Suppressor macrophage (primary cell): ENCODE measurements at places on chromosomes 5 and 9.

DNA sequence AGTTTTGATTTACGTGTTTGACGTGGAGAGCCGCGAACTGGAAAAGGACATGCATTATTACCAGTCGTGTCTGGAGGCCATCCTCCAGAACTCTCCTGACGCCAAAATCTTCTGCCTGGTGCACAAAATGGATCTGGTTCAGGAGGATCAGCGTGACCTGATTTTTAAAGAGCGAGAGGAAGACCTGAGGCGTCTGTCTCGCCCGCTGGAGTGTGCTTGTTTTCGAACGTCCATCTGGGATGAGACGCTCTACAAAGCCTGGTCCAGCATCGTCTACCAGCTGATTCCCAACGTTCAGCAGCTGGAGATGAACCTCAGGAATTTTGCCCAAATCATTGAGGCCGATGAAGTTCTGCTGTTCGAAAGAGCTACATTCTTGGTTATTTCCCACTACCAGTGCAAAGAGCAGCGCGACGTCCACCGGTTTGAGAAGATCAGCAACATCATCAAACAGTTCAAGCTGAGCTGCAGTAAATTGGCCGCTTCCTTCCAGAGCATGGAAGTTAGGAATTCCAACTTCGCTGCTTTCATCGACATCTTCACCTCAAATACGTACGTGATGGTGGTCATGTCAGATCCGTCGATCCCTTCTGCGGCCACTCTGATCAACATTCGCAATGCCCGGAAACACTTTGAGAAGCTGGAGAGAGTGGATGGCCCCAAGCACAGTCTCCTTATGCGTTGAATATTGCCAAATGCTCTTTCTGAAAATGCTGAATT, 850 bp downstream of the RRAGA start:
- peak; percentile 5 for DNase-seq

DNA sequence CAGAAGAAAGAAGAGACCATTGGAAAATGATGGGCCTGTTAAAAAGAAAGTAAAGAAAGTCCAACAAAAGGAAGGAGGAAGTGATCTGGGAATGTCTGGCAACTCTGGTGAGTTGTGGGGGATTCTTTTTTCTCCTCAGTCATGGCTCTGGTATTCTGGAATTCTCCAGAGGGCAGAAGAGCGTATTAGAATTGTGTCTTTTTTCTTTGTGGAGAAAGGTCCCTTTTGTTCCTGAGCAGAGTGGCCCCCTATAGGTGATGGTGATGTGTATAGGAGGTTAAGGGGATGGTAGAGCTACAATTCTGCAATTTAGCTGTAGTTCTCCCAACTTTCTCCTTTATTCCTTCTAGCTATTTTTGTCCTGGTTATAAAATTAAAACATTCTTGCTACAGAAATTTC, 1.6 kb upstream of the DHFR start:
- no peak for DNase-seq

DNA sequence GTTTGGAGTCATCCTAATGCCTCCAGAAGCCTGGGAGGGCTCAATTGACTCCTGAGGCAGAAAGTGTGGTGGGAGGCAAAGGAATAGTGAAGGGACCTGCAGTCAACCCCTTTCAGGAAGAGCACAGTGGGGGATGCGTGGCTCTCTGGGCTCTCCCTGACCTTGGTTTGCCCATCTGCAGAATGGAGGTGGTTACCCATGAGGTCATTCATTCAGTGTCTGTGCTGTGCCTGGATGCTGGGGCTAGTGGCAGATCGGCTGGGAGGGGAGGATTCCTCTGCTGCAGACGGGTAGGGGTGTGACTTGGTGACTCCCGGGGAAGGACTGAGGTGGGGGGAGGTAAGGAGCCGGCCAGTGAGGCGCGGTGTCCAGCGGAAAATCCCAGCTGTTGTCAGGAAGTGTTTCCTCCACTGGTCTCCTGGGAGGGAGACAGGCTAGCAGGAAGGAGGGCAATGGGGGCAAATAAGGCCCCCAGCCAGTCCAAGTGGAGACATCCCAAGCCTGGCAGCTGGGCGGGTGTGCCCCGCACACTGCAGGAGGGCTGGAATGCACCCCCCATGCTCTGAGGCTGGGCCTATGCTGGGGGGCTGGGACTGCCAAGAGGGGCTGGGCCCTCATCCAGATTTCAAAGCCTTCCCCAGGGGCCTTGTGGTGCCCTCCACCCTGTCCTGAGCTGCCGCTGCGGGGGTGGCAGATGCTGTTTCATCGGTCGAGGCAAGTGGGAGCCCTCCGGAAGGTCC, 10.9 kb downstream of the CXXC5 start:
- DNase-seq = peak; percentile 65

- DNase-seq = peak; percentile 48
Measured at GRCh38 chr5:140041492-140042392, 1.4 kb downstream of the NRG2 start.

DNA sequence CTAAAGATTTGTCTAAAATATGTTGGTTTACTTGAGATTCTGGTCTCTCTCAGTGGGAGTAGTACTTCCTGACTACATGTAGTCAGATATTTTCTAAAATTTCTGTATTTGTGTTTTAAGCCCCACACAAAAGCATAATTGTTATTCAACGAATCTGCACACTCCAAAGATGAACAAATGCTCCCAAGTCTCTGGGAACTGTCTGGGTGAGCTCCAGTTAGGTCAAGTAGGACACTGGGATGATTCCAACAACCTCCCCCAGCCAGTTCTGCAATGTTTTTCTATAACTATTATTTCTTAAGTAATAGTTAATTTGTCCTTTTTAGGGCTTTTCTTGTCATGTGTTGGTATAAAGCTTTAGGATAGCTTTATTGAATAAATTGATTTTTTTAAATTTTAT, 174.6 kb downstream of the FAM174A start:
- no peak for DNase-seq

DNA sequence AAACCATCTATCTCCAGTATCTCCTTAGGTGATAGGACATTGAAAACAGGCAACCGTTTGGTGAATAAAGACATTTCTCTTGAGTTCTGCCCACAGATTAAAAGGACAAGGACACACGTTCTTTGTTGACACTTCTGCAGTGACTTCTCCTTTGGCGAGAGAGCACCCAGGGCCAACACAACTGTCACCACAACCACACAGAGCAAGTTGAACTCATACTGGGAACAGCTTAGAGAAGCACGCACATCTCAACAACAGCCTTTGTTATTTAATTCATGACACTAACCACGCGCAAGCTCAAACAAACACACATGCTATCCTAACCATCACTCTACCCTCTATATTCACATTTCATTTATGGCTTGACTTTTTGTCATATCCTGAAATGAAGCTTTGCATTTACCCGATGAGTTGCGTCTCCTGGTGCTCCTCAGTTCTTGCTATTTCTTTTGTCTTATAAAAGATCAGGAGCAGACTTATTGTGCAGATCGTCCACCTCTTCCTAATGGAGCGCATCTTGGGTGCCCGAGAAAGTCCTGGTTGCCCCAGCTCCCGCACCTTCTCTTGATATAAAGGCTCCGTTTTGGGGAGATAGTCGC, 543 bp downstream of the ST8SIA4 start:
- peak; percentile 62 for DNase-seq

DNA sequence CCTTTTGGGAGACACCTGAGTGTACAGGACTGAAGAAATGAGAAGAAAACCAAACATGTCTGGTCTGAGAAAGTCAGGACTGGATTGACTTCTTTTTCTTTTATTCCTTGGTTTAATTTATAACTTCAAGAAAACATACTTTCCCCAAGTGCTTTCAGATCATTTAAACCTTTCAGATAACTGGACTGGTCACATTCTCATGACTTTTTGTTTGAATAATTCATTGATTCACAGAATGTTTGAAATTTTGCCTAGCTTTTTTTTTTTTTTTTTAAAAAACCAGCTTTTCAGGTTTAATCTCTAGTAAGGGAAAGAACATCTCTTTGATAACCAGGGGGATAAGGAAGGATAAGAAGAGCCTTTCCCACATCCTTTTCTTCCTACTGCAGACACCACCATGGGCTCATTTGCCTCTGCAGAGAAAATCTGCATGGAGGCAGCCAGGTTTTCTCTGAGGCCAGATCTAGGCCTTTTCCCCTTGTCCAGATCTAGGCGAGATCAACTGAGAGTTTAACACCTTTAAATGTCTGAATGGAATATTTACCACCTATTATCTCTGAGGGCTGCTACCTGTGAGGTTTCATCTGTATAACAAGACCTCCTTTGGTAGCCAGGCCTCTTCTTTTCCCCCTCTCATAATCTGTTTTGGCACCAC, 45.0 kb upstream of the SLC28A3 start:
- DNase-seq = no peak

- no peak for DNase-seq
Measured at GRCh38 chr9:124099860-124100259, 88.3 kb downstream of the LHX2 start.

- DNase-seq = no peak
Measured at GRCh38 chr9:135060461-135061116, 26.9 kb upstream of the OLFM1 start.
